Ovary (tissue), 10 donors: ENCODE measurements at places on chromosomes 2 and 18. TPM values are rescaled to one million over a fixed set of nuclear protein-coding genes. Genes with fewer than 3 reads are reported as not detected.
A peak's percentile ranks its signal among the peaks of the same experiment; 100 is the strongest.

The ALPG gene
- not detected for total RNA-seq

The GPAT2 gene
- 2.0 TPM for total RNA-seq

The HAT1 gene
- 35.4 TPM for total RNA-seq

The SNORC gene
- total RNA-seq = 2.0 TPM

The TANK gene
- total RNA-seq = 99.8 TPM

The FN1 gene
- 208 TPM for total RNA-seq

The GPR155 gene
- 5.4 TPM for total RNA-seq

GRCh38 chr2:145753966-145754365 lies 1234.0 kb upstream of the ZEB2 start:
- DNase-seq = no peak

GRCh38 chr2:15120631-15121030 lies 440.5 kb downstream of the NBAS start:
- no peak for DNase-seq

- no peak for DNase-seq
These were observed 75.6 kb downstream of the ZBTB7C start for GRCh38 chr18:48333563-48333962.

DNA sequence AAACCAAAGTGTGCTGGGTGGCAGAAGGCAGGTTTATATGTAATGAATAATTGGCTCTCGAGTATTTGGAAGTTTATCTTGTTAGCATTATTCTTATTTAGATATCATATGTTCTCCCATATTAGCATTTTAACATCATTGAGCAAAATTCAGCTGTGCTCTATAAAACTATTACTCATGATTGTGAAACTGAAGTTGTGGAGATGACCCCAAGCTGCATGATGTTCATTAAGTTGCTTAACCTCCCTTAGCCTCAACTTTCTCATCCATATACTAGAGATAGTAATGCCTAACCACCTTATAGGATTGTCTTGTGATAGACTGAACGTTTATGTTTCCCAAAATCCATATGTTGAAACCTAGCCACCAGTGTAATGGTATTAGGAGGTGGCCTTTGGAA lies 346.3 kb downstream of the SATB2 start:
- DNase-seq = no peak

GRCh38 chr2:95208106-95208505 lies 785 bp downstream of the ZNF892 start:
- DNase-seq = no peak

DNA sequence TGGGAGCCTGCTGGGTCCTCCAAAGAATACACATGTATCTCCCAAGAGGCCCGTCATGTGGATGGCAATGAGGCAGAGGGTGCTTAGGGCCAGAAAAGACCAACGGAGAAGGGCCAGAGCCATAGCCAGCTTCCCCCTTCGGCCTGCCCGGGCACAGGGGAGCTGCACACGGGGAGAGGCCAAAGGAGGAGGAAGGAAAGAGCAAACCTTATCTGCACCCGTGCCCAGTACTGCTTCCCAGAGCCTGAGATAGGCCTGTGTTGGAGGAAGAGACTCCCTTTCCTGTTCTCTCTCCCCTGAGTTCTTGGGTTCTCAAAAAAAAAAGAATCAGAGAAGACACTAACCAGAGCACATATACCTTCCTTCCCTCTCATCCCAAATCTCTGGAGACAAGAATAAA lies 250.3 kb downstream of the ANAPC1 start:
- DNase-seq = no peak

GRCh38 chr18:48742706-48743475 lies 204.1 kb downstream of the CTIF start:
- DNase-seq = peak; percentile 67

GRCh38 chr18:76388261-76388660 lies 106.8 kb downstream of the ZNF516 start:
- DNase-seq = no peak

DNA sequence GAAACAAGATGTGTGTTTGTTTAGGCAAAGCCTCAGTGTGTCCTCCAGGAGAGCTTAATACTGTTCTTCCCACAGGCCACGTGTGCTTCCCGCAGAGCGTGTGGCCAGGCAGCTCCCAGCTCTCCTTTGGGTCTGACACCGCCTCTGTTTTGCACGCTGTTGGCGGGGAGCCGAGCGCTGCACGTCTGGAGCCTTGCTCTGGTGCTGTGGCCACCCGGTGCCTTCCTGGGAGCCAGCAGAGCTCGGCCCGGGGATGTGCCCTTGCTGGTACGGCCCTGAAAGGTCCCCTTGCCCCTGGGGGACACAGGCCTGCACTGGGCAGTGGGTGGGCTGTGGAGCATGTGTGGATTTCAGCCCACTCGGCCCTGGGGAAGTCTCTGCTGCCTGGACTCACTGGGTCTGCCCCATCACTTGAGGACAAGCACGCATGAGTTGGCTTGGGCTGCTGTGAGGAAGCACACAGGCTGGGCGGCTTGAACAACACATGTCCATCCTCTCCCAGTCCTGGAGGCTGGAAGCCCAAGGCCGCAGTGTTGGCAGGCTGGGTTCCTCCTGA lies 160.7 kb upstream of the HDAC4 start:
- DNase-seq = peak; percentile 28

GRCh38 chr2:29477186-29477585 lies 362.0 kb downstream of the CLIP4 start:
- no peak for DNase-seq

- no peak for DNase-seq
These were observed 935.7 kb downstream of the LRP1B start for GRCh38 chr2:141195087-141195486.

DNA sequence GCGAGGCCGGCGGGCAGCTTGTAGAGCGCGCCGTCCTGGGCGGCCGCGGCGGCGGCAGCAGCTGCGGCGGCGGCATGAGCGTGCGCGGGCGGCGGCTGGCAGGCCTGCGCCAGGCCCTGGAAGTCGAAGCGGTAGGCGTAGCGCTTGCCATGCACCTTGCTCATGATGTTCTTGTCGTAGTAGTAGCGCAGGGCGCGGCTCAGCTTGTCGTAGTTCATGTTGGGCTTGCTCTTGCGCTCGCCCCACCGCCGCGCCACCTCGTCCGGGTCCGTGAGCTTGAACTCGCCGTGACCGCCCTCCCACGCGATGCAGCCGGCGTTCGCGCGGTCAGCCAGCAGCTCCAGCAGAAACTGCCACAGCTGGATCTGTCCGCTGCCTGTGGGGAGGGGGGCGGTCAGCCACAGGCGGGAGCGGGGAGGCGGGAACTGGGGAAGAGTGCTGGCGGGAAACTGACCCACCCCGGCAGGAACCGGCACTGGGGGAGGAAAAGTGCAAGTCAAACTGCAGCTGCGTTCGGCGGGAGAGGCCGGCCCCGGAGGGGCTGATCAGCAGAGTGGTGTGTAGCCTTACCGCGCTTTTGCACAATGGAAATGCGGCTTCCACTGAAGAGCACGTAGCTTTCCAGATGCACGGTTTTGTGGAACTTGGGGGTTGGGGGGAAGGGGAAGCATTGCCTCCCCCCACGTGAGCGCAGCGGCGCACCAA lies 3.0 kb downstream of the FEV start:
- DNase-seq = peak; percentile 35

GRCh38 chr2:176613323-176613987 lies 344.2 kb downstream of the MTX2 start:
- no peak for DNase-seq

DNA sequence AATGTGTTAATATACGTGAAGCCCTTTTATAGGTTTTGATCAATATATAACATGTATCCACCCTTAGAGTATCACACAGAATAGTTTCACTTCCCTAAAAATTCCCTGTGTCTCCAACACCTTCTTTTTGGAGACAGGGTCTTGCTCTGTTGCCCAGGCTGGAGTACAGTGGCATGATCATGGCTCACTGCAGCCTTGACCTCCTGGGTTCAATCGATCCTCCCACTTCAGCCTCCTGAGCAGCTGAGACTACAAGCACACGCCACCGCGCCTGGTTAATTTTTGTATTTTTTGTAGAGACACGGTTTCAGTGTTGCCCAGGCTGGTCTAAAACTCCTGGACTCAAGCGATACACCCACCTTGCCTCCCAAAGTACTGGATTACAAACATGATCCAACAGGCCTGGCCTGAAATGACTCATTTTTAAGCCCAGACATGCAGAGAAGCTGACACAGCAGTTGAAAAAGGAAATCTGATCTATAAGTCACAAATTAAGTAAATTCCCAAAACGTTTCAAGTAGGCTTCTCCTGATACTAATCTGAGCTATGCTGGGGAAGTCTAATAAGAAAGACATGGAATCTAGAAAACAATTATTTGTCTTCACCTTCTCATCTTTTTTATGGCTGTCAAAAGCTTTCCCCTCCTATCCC lies 2.9 kb downstream of the DUSP11 start:
- no peak for DNase-seq

DNA sequence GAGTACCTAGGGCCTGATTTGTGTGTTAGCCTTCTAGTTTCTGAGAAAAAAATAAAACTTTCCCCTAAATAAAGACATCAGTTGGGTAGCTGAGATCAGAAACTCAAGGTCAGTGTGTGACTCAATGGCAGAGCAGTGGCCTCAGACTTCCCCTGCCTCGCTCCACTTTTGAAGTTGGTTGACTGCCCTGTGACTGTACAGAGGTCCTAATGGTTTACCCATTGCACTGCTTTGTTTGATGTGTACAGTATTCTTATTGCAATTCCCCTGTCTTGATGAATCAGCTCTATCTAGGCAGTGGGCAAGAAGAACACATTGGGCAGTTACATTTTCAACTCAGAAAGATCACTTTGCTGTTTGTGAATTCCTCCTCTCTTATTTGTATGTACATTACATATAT lies 315.7 kb downstream of the KCNS3 start:
- no peak for DNase-seq

- DNase-seq = no peak
These were observed 11.3 kb downstream of the STK17B start for GRCh38 chr2:196160101-196160500.

GRCh38 chr18:52750995-52751394 lies 411.0 kb downstream of the DCC start:
- DNase-seq = no peak

DNA sequence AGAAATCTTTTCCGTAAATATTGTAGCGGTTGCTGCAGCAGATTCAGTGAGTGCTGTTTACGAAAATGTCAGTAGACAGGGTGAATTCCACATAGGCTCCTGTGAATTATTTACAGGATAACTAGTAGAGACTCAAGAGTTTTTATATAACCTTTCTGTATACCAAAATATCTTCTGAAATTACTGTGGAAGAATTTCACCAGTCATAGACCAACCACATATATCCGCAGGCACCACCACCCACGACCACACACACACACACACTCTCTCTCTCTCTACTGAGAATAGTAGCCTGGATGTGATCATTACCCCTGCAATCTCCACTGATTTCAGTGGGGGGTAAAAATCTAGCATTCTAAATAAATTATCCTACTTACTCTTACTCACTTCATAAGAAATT lies 341.8 kb downstream of the RBM43 start:
- no peak for DNase-seq

- DNase-seq = no peak
These were observed 11.9 kb downstream of the WDR43 start for GRCh38 chr2:28906376-28906775.

- no peak for DNase-seq
These were observed 72.5 kb downstream of the RBM43 start for GRCh38 chr2:151189125-151189524.

- DNase-seq = peak; percentile 74
These were observed 348.6 kb downstream of the DLGAP1 start for GRCh38 chr18:4106407-4107033.

DNA sequence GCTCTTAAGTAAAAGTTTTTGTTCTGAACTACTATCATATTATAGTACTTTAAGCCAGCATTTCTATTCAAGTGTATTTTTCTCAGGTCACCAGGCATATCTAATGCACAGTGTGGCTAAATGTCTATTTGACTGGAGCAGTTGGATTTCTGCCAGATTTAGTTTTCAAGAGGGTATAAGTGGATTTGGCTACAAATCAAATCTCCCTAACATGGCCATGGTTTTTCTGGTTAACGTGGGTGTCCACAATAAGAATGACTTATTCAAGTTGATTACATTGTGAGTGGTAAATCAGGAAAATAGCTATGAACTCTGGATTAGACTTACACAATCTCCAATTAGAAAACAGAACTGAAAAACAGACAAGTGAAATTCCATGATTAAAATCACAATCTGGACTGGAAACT lies 5.7 kb upstream of the CHN1 start:
- no peak for DNase-seq

DNA sequence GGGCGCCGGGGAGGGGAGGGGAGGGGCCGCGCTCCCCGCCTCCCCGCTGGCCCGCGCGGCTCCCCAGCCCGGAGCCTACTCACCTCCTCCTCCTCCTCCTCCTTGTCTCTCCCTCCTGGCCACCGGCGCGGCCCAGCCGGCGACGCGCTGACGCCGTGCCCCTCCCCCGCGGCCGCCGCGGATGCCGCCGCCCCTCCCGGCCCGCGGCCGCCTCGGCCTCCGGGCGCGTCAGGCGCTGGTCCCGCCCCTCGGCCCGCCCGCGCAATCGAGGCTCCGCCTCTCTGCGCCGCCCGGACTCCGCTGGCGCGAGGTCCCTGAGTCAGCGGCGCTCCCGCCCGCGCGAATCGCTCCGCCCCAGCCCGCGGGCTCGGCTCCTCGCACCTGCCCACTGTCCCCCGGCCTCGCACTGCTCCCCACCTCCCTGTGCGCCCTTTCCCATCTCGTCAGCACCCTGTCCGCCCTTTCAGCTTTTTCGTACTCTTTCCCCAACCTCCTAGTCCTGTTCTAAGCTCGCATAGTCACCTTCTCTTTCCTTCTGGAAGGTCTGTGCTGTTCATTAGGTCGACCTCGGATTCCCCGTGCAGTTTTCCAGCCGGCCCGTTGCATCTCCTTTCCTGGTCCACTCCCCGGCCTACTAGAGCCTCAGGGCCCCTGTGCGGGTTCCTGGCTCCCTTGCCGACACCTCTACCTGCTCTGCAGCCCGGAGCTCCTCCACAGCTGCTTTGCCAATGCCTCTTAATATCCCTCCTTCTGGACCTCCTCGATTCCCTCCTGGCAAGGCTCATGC lies 187.4 kb downstream of the ZEB2 start:
- peak; percentile 93 for DNase-seq

DNA sequence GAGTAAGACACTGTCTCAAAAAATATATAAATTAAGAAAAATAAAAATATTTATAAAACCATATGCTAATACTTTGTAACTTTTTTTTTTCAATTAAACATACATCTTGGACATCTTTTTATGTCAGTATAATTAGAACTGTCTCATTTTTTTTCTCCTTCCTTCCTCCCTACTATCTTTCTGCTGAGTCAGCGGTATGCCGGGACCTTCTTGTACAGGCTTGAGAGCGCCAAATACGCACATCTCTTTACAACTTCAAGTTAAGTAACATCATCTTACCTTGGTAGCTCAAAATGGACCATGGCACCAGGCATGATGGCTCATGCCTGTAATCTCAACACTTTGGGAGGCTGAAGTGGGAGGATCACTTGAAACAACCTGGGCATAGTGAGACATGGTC lies 153.4 kb downstream of the FAM161A start:
- DNase-seq = no peak

DNA sequence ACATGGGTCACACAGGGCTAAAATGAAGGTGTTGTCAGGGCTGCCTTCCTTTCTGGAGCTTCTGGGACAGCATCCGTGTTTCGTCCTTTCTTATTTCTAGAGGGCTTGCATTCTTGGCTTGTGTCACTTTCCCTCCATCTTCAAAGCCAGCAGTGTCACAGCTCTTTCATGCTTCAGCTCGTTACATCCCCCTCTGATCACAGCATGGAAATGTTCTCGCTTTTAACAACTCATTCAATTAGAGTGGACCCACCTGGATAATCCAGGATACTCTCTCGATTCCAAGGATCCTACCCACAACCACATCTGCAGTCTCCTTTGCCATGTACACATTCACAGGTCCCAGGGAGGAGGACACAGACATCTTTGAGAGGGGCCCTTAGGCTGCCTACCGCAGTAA lies 316.2 kb upstream of the FIGN start:
- no peak for DNase-seq
